ENCODE measurements at places on chromosomes 5 and 9.

- DNase-seq: no peak
Measured at GRCh38 chr5:29950416-29951145, 1242.9 kb upstream of the CDH6 start.

DNA sequence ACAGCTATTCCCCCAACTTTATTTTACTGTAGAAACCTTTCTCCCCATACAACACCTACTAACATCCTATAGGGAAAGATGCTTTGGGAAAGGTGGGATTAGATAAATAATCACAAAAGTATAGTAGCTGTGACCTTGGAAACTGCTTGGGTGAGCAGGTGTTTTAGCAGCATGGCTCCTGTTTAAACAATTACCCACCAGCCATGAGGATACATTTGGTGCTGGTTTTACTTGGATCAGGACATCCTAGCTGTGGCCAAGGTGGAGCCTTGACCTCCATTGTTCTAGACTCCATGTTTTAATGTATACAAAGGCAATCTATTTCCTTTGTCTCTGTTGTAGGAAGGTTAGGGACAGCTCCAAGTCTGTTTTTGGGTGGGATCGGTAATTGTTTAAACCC is 56.8 kb upstream of the ALDH1B1 start:
- no peak for DNase-seq

- DNase-seq: no peak
Measured at GRCh38 chr5:154562244-154562880, 84.3 kb upstream of the HAND1 start.

- no peak for DNase-seq
Measured at GRCh38 chr5:83487155-83487554, 15.6 kb downstream of the VCAN start.

DNA sequence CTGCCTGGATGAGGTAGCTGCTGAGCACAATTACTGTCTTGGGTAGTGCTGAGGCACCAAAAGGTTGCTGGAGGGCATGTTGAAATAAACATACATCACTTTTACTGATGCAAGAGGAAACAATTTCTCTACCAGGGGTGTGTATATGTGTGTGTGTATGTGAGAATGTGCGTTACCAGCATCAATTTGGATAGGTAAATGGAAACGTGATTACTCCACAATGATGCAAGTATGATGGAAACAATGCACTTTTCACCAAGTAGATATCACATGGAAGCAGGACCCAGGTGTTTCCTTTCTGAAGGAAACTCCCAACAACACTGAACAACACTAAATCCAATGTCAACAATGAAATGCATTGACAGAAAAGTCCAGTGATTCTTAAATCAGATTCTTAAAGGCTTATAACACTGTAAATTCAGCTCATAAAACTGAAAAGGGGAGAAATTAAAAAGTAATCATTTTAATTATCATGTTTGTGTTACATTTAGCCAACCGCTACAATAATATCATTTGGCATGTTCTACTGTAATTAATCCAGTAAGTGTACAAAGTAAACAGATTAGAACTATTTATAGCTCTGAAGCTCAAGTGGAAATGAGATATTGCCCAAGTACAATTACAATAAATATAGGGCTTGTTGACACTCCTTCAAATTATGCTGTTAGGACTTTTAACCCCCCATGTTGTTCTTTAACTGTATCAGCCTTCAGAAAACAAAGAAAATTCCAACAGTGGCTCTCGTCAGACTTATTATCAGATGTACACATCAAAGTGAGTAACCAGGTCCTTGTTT is 25.3 kb downstream of the YIPF5 start:
- DNase-seq: no peak

DNA sequence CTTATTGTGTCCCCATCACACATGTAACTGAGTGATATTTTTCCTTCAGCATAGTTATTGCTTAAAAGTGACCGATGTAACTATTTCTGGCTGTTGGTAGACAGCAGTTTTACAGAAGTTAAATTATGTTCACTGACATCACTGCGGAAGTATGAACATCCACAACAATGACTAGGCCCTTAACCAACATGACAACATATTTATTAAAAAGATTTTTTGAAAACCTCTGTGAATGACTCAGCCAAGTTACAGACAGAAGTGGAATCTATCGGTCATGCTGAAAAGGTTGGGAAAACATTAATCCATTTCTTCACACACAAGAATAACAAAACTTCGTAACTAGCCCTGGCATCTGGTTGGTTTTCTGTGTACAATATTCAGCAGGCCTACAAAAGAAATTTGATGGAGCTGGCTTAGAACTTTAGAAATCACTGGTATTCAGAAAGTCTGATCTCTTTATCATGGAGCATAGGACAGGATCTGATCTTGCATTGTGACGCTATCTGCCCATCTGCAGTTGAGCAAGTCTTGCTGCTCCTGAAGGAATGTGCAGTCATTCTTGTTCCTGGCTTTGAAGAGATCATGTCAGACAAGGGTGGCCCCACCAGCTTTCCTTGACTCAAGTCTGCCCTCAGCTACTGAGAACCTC is 6.5 kb downstream of the GLIS3 start:
- no peak for DNase-seq

DNA sequence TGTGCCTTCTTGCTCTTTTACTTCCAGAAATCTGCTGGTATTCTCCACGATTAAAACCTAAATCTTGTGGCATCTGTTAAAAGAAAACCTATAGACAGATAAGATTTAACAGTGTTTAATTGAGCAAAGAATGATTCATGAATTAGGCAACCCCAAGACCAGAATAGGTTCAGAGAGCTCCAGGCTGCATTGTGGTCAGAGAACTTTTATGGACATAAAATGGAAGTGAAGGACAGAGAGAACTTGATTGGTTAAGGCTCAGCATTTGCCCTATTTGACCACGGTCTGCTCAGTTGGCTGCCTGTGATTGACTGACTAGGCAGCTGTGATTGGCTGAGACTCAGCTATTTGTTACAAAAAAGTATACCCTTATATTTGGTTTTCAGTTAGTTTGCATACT is 10.4 kb upstream of the SLC36A2 start:
- no peak for DNase-seq

DNA sequence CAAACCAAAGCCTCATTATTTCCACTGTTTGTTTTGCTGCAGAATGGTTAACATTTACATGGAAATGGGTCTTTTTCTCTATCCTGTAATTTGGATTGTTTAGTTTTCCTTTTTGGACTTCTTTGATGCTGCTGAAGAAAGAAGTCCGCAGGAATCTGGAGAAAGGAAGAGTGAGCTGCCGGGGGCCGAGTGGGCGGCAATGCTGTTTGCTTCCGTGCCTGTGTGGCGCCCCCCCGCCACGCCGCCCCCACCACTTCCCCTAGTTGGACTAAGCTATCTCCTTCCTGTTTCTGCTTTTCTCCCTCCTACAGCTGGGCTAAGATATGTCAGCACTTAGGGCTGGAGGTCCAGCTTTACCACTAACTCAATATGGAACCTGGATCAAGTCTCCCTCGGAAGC is 39.7 kb downstream of the ACTL7B start:
- DNase-seq: no peak

GRCh38 chr9:136075134-136075841 is 19.8 kb downstream of the NACC2 start:
- DNase-seq: no peak

DNA sequence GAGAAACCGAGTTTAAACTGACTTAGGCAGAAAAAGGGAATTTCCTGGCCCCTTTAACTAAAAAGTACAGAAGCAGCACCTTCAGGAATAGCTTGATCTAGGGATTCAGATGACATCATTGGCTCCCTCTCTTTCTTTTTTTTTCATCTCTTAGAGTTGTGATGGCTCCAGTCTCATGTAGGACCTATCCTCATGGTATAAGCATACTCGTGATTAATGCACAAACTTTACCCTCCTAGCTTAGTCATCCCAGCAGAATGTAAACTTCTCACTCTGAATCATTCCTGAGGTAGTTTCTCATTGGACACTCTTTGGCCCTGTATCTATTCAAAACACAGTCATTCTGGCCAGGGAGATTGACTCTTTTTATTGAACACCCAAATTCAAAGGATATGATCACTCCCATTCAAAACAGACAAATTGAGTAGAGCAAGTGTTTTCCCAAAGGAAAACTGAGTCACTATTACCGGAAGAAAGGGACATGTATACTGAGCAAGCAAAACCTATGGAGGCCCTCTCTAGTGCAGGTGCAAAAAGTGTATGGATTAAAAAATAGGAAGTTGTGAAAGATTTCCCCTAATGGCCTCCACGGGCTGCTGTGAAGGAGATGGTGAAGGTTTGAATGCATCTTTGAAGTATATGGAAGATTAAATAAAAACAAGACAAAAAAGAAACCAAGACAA is 27.6 kb upstream of the SMIM23 start:
- no peak for DNase-seq

GRCh38 chr9:130479587-130479986 is 34.8 kb downstream of the ASS1 start:
- no peak for DNase-seq

DNA sequence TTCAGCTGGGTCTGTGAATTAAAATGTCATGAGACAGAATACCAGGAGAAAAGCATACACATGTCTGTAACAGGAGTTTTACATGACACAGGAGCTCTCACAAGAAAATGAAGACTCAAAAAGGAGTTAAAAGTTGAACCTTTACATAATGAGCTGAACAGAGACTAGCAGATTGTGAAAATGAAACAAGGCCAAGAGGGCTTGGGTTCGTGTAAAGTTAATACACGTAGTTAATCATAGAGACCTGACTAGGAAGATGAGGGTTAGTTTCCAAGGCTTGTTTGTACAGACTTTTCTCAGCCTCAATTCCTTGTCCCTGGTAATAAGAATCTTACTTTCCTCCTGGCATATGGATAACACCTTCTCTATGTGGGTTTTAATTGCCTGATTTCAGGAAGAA is 1294.0 kb downstream of the MAT2B start:
- no peak for DNase-seq

GRCh38 chr9:33144551-33144950 is 22.6 kb downstream of the B4GALT1 start:
- DNase-seq: no peak

GRCh38 chr5:10520706-10521105 is 43.2 kb upstream of the ANKRD33B start:
- DNase-seq: no peak

DNA sequence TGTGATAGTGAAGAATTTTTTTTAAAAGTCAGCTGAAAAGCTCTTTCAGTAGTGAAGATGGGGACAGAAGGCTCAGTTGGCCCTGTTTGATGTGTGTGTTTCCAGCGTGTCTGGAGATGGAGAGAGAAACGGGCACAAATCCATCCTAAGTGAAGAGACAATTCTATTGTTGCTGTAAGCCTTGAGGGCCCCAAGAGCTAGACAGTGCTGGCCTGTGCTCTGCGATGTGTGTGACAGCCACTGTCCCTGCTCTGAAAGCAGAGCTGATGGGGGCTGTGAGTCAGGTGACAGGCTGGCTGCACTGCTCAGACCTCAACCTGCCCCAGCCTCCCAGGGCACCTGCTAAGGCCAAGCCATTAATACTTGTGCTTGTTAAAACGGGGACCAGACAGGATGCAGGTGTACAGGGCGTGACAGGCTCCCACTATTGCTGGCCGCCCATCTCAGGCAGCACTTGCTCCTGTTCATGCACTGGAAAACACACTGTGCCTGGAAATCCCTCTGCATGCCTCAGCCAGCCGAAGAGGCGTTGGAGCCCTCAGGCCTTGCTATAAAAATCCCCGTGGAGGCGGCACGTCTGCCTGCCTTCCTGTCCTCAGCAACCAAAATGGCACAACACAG is 44.6 kb upstream of the SEMA4D start:
- no peak for DNase-seq

DNA sequence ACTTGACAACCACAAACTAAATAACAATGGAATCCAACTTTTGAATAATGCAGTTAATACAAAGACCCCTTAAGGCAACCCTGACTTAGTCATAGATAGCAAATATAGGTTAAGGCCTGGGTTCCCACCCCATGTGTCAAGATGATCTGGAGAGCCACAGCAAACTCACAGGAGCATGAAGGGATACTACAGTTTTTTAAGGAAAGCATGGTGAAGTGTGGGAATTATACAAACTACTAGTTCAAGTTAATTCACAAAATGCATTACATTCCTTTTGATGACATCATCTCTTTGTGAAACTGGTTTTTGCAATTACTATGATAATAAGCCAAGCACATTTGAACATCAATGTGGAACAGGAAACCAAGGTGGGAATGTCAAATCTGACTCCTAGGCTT is 50.6 kb downstream of the LHFPL2 start:
- DNase-seq: no peak

- no peak for DNase-seq
Measured at GRCh38 chr5:92695123-92696003, 885.7 kb downstream of the NR2F1-AS1 start.

DNA sequence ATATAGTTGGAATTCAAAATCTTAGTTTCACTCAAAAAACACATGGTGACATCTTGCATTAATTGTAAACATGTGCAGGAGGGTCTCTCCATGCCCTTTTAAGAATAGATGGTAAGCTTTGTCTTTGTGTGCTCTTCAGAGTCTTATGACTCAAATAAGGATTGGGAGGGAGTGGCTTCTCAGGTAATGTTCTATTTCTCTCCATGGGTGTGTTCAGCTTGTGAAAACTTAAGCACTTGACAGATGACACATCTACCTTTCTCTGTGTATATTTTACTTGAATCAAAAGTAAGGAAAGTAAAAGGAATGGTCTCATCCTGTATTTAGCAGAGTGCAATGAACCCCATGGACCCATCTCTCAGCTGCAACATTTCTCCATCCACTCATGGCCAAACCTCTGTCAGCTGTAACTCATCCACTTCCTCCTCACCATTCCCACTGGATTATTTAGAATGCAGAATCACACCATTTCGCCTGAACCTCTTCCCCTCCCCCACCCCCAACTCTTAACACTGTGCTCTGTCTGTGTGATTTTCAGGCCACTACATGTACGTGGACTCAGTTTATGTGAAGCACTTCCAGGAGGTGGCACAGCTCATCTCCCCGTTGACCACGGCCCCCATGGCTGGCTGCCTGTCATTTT is 82.1 kb downstream of the MAMDC2 start:
- DNase-seq: no peak

- no peak for DNase-seq
Measured at GRCh38 chr5:33182986-33183385, 257.8 kb upstream of the TARS1 start.

DNA sequence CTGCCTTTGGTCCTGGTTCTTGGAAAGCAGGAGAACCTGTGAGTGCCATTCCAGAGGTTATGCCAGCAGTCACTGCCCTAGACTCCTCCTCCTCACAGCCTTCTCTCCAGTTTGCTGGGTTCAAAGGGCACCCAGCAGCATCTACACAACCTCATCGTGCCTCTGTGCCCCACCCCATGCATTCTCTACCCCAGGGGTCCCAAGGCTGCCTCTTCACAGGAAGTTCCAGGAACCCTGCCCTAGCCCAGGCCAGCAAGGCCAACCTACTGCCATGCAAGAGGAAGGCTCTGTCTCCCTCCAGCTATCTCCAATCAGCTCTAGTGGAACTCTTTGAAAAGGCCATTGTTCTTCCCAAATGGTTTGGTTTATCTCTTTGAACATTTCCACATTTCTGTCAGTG is 21.2 kb downstream of the ENC1 start:
- no peak for DNase-seq

- DNase-seq: no peak
Measured at GRCh38 chr5:122390154-122390553, 78.1 kb downstream of the SNCAIP start.
